ENCODE measurements at places on chromosomes 7 and 10.
A peak's percentile ranks its signal among the peaks of the same experiment; 100 is the strongest.

DNA sequence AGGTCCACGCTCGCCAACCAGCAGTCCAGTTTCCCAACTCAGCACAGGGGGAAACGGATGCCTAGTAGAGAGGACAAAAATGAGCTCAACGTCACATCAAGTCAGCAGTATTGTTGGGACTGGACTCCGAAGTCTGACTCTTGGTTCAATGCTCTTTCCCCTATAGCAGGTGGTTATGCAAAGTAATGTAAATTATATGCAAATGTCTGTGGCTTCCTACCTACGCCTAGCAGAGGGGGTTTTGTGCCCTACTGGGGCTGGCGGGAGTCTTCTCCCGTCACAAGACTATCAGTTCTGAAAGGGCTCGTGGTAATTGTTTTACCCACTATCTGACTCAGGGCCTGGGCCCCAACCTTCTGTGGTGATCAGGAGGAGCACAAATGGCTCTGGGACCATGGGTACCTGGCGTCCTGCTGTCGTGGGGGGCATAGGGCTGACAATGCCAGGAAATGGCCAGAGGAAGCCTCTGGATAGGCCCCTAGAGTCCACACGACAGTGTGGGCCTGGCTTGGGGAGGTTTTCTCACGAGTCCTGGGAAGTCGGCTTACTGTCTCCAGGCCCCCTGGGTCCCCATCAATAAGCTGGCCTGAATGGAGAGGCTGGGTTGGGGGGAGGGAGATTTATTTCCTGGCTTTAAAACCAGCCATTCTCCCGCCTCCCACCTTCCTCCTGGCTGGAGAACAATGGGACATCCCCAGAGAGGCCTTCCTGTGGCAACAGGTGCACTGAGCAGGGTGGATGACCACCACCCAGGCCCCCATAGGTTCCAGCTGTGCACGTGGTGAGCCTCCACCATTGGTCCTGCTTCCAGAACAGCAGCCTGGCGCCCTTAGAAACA is 41.8 kb downstream of the UNC5B start:
- no peak for DNase-seq

DNA sequence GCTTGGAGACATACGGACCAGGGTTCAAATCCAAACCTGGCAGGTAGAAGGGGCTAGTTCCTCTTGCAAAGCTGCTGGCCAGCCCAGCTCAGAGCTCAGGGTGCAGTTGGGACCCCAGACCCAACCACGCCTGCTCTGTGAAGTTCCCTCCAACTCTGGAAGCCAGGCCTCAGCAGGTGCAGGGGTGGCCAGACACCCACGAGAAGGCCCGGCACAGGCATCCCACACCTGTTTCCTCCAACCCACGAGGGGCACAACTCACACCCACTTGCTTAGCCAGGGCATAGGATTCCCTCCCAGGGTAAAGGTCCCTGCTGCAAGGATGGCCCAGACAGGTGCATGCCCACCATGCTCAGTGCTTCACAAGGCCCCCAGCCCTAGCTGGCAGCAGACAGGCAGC is 262.4 kb downstream of the GRID1 start:
- DNase-seq, result no peak

DNA sequence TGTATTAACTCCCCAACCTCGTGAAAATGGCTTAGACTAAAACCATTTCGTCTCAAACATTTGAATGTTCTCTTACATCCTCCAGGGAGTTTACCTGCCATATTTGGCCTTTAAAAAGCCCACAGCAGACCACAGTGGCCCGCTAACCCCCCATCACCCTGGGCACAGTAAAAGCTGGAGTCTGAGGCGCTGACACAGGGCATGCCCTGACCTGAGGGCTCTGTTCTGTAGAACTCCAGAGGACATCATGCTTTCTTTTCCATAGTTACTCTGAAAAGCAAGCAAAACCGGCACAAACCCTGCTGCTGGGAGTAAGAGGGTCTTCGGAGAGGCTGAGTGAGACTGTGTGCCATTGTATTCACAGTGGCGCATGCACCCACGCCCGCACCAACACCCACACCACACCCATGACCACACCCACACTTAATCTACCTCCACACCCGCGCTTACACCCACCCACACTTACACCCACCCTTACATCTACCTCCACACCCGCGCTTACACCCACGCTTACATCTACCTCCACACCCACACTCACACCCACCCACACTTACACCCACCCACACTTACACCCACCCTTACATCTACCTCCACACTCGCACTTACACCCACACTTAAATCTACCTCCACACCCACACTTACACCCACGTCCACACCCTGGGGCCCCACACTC is 32.1 kb downstream of the LRRC27 start:
- peak; percentile 18 for DNase-seq

DNA sequence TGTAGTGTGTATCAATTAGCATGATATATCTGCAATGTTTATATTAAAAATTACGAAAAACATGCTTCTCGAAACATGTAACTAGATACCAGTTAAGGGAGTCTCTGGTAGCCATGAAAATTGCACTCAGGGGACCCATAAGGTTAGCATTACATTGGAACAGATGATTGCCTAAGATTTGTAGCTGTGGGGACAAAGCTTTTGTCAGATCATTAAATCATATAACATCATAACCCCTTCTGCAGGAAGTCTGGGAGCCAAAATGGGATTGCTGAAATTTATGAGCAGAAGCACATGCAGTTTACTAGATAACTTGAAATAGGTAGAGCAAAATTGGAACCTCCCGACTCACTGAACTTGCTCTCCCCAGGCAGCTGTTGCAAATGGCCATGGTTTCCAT is 235.0 kb upstream of the IGFBP3 start:
- no peak for DNase-seq

GRCh38 chr7:97096037-97096436 is 21.5 kb upstream of the SDHAF3 start:
- DNase-seq, result no peak

- DNase-seq, result no peak
These were observed 3.2 kb upstream of the VSTM4 start for GRCh38 chr10:49118430-49119074.

DNA sequence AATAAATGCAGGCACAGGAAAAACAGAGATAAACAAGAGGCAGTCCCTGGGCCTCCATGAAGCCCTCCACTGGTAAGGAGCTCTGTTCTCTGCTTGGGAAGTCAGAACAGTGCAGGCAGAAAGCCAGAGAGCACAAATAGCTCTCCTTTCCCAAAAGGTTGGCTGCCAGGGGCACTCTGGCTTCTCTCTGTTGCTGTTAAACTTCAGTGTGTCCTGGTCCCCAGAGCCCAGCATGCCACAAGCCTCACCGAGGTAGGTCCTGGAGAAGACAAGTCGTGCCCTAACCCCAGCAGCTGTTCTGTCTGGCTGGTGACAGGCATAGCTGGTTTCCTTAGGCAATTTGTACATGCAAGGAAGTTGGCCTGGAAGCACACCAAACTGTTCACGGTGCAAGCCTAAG is 17.3 kb downstream of the SLC16A12 start:
- DNase-seq, result no peak

- no peak for DNase-seq
These were observed 7.5 kb downstream of the CPA1 start for GRCh38 chr7:130387628-130388403.

GRCh38 chr10:24042884-24043283 is 166.1 kb upstream of the KIAA1217 start:
- no peak for DNase-seq

- peak; percentile 45 for DNase-seq
These were observed 342.7 kb upstream of the KLF6 start for GRCh38 chr10:4127518-4128315.
